ENCODE measurements at places on chromosomes 11 and 22. TPM values are rescaled to one million over a fixed set of nuclear protein-coding genes. Genes with fewer than 3 reads are reported as not detected.

DNA sequence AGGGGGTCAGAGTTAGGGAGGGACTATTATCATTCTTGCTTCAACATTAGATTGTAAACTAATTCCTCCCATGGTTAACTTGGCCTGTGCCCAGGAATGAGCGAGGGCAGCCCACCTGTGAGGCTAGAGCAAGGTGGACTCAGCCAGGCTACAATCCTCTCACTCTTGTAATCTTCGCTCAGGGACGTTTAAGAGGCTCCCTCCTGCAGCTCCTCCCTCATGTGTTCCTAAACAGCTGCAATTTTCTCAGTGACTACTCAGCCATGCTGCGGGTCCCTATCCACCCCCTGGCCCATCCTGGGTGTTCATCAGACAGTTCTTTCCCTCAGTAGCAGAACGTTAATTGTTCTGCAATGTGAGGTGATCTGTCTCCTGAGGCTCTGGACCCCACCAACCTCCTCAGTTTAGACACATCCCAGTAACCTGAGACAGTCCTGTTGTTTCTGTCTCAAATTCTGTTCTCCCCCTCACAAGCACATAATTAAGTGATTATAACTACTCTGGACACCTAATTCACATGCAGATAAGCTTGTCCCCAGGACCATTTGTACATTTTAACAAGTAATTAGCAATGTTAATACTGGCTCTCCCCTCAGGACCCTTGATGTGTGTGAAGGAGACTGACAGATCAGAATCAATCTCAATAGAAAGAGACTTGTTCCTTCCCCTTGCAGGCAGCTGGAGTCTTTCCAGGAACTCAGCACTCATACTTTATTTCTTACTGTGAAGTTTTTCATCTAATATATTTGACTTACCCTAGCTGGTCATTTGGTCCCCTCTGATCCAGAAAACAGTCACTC, 337.2 kb upstream of the B3GAT1 start:
- H3K36me3 ChIP-seq = no peaks in the 10 kb centered on the region
- no peak for DNase-seq
- H3K27me3 ChIP-seq = no peaks in the 10 kb centered on the region
- no peak overlapping the region for H3K4me3 ChIP-seq
- H3K27ac ChIP-seq = no peak overlapping the region

DNA sequence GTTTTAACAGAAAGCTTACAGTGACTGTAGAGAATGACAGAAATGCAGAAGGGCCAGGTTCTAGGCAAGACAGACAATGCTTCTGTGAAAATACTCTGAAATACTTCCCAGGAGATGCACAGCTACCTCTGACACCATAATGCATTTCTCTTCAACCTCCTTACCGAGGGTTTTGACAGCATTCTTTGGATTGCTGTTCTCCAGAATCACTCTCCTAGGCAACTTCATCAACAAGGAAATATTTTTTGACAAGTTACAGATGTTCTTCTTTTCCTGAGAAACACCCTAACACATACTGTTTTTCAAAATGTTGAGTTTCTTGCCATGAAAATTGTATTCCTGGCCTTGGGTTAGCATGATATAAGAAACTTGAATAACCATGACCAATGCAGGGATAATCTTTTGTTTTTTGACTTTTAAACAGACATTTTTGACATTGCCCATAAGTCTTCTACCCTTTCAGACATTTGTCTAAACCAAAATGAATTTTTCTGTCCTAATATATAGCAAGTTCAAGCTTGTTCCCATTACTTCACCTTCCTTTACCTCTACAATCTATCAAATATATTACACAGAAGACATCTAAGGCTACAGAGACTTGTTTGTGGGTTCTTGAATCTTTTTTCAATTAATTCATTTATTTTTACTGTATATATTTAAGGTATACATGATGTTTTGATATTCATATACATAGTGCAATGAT, 108.1 kb downstream of the CCDC34 start:
- no peaks in the 10 kb centered on the region for H3K4me1 ChIP-seq
- H3K4me3 ChIP-seq = no peak overlapping the region
- H3K27me3 ChIP-seq = no peaks in the 10 kb centered on the region
- H3K27ac ChIP-seq = no peak overlapping the region

DNA sequence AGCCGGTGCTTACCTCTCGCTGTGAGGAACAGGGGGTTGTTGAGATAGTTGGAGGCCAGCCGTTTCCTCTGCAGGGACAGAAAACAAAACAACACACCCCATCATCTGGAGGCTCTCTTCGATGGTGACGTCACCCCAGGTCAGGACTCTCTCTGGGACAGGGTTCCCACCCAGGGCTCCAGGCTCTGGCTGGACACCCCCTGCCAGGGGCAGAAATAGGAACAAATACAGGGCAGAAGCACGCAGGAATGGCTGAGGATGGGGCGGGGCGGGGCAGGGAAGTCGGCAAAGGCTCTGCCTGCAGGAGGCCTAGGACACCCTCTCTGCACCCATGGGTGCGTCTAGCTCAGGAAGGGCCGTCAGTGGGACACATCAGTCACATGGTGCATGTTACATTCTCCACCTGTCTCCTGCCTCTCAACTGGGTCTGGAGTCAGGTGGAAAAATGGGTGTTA, 118.5 kb downstream of the PHF21B start:
- no peak overlapping the region for H3K27ac ChIP-seq
- H3K36me3 ChIP-seq = no peaks in the 10 kb centered on the region
- no peak overlapping the region for H3K4me3 ChIP-seq
- H3K27me3 ChIP-seq = no peaks in the 10 kb centered on the region
- no peaks in the 10 kb centered on the region for H3K4me1 ChIP-seq
- DNase-seq = no peak

CKAP5 gene
- 114 TPM for total RNA-seq

DNA sequence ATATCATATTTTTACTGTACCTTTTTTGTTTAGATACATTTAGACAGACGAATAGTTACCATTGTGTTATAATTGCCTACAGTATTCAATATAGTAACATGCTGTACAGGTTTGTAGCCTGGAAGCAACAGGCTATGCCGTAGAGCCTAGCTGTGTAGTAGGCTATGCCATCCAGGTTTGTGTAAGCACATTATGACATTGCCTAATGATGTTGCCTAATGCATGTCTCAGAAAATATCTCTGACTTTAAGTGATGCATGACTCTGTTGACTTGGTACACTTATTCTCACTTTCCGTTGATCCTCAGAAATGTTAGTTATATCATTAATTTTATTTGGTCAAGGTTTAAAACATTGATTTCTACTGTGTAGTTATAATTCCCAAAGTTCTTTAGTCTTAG, 39.9 kb downstream of the OR2AT4 start:
- peaks cover 3% of the 10 kb centered on the region for H3K27me3 ChIP-seq
- DNase-seq = no peak
- no peaks in the 10 kb centered on the region for H3K36me3 ChIP-seq
- H3K4me3 ChIP-seq = no peak overlapping the region
- H3K27ac ChIP-seq = no peak overlapping the region

- no peak overlapping the region for H3K4me3 ChIP-seq
- no peaks in the 10 kb centered on the region for H3K27me3 ChIP-seq
- no peak for DNase-seq
- peaks cover 24% of the 10 kb centered on the region for H3K4me1 ChIP-seq
- no peaks in the 10 kb centered on the region for H3K36me3 ChIP-seq
Observed at GRCh38 chr11:94550513-94550912, 6.8 kb downstream of the FUT4 start.

RAB36 gene
- 0.93 TPM for total RNA-seq

LARGE2 gene
- total RNA-seq = 2.6 TPM

SLC5A1 gene
- not detected for total RNA-seq

DNA sequence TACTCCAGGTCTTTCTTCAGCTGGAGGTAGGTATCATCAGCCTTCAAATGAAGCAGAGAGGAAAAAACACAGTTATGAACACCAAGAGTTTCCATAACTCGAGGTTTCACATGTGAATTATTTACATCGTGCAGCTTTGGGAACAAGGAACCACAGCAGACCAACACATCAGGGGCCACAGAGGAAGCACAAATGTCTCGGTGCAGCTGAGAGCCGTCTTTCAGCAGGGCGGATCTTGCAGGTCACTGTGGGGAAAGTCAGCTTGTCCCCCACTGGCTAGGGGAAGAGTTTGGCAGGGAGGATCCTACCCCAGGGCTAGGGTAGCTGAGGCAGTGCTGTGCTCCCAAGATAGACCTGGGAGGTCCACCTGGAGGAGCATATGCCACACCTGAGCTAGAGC, 74.7 kb downstream of the C11orf58 start:
- H3K27ac ChIP-seq = no peak overlapping the region
- DNase-seq = no peak
- no peak overlapping the region for H3K4me3 ChIP-seq
- no peaks in the 10 kb centered on the region for H3K27me3 ChIP-seq
- H3K4me1 ChIP-seq = no peaks in the 10 kb centered on the region
- no peaks in the 10 kb centered on the region for H3K36me3 ChIP-seq

GRCh38 chr22:42262964-42263363, 7.5 kb downstream of the TCF20 start:
- DNase-seq = no peak
- no peaks in the 10 kb centered on the region for H3K36me3 ChIP-seq
- H3K4me3 ChIP-seq = no peak overlapping the region

All from CD8-positive, alpha-beta memory T cell (primary cell).